ENCODE measurements at places on chromosomes 7 and 10. TPM values are rescaled to one million over a fixed set of nuclear protein-coding genes. Genes with fewer than 3 reads are reported as not detected.

The ZNF425 gene
- 2.8 TPM for total RNA-seq

The CALHM3 gene
- total RNA-seq, result not detected

The C10orf53 gene
- not detected for total RNA-seq

The FAM237B gene
- total RNA-seq, result not detected

The BCAP29 gene
- 36.7 TPM for total RNA-seq

The C10orf105 gene
- 0.14 TPM for total RNA-seq

The ASIC3 gene
- total RNA-seq, result 0.14 TPM

The GIMAP5 gene
- not detected for total RNA-seq
